Tongue (tissue), 3 donors: ENCODE measurements at places on chromosomes 3 and 15.

DNA sequence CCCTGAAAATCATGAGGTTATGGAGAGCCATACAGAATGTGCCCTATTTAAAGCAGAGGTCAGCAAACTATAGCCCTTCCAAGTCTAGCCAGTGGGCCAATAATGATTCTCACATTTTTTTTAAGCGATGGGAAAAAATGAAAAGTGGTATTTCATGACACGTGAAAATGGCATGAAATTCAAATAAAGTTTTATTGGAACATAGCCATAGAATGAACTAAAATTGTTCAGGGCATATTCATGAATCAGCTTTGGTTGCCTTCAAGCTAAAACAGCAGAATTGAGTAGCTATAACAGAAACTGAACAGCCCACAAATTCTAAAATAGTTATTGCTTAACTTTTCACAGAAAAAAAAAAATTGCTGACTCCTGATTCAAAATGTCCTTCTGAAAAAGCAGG, 104.5 kb downstream of the TFG start:
- no peak for DNase-seq

DNA sequence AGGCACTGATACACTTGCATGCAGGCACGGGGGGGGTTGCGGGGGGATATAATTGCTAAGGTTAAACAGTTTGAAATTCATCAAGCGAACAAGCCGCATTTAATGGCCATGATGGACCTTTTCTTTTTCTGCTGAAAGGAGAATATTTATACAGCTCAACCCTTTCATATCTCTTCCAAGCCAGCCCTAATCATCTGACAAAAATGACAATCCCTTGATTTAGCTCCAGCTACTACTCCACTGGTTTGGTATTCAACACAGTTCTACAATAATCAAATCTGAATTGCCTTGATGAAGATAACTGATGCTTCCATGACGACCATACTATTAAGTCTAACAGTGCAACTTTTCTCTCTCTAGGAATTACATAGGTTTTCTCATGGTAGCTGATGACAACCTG, 374.9 kb downstream of the PLCL2 start:
- no peak for DNase-seq

DNA sequence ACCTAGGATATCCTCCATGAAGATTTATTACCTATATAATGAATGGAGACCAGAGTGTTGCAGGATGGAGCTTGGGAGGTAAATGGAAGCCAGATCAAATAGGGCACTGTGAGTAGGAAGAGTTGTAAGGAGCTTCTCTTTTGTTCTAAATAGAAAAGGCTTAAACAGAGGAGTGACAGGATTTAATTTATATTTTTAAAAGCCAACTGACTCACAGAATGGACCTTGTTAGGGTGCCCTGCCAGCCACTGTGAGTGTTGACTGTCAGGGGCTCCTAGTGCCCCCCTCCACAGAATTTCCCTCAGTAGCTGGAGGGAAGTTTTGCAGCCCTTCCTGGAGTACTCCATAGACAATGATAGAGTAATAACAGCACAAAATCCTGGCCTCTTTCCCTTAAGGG, 547.5 kb downstream of the MCTP2 start:
- no peak for DNase-seq

- DNase-seq: no peak
Observed at GRCh38 chr3:18586076-18586475, 160.9 kb upstream of the SATB1 start.
